ENCODE measurements at places on chromosomes 11 and 22. TPM values are rescaled to one million over a fixed set of nuclear protein-coding genes. Genes with fewer than 3 reads are reported as not detected.

GRCh38 chr11:2127482-2128129, 11.6 kb downstream of the IGF2 start:
- peaks cover 1% of the 10 kb centered on the region for H3K4me1 ChIP-seq
- no peak for DNase-seq
- H3K4me3 ChIP-seq = no peak overlapping the region
- H3K27ac ChIP-seq = no peak overlapping the region
- H3K36me3 ChIP-seq = peaks cover 5% of the 10 kb centered on the region

DNA sequence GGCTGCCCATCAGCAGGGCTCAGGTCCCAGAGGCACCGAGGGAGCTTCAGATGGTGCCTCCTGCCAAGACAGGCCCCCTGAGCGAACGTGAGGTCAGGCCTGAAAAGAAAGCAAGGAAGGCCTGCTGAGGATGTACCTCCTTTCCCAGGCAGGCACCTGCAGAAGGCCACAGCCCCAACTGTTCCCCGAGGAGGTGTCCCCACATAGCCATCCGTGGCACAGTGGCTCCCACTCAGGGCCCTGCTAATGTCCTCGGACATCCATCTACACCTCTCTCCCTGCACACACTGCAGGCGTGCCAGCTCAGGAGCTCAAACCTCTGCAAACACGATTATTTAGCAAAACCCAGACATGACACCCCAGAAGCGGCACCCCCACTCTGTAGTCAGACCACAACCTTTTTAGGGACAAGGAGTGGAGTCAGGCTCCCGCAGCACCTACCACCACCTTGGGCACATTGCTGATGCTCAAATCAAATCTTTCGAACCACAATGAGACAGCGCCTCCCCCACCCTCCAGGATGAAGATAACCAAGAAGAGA, 36.9 kb downstream of the SHANK2 start:
- H3K27ac ChIP-seq = no peak overlapping the region
- no peaks in the 10 kb centered on the region for H3K4me1 ChIP-seq
- peaks cover 4% of the 10 kb centered on the region for H3K36me3 ChIP-seq
- DNase-seq = no peak

GRCh38 chr11:8732748-8733241, 50.2 kb downstream of the RPL27A start:
- H3K4me1 ChIP-seq = peaks cover 31% of the 10 kb centered on the region
- peaks cover 1% of the 10 kb centered on the region for H3K36me3 ChIP-seq
- H3K27ac ChIP-seq = peak overlapping the region; percentile 58
- no peak overlapping the region for H3K4me3 ChIP-seq
- no peaks in the 10 kb centered on the region for H3K27me3 ChIP-seq

GRCh38 chr11:133828871-133829270, 16.4 kb downstream of the SPATA19 start:
- no peaks in the 10 kb centered on the region for H3K4me1 ChIP-seq
- H3K27ac ChIP-seq = no peak overlapping the region
- H3K27me3 ChIP-seq = no peaks in the 10 kb centered on the region
- no peak for DNase-seq
- no peaks in the 10 kb centered on the region for H3K36me3 ChIP-seq

The KRTAP5-11 gene
- total RNA-seq = not detected

DNA sequence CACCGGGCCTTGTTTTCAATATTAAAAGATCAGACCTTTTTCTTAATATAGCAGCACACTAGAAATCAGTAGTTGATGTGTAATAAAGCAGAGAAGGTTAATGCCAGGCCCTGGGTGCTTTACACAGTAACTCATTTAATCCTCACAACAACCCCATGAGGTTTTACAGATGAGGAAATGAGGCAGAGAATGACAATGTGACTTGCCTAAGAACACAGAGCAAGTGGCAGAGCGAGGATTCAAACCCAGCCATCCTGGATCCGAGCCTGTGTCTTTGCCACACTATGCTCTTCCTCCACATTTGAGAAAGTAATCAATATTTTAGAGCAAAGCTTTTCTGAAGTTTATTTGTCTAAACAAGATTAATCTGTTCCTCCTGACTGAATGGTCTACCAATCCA, 7.2 kb downstream of the JAML start:
- no peaks in the 10 kb centered on the region for H3K27me3 ChIP-seq
- H3K27ac ChIP-seq = peak overlapping the region; percentile 67
- H3K36me3 ChIP-seq = no peaks in the 10 kb centered on the region
- no peak overlapping the region for H3K4me3 ChIP-seq
- peaks cover 53% of the 10 kb centered on the region for H3K4me1 ChIP-seq

The HTR3A gene
- total RNA-seq = not detected

DNA sequence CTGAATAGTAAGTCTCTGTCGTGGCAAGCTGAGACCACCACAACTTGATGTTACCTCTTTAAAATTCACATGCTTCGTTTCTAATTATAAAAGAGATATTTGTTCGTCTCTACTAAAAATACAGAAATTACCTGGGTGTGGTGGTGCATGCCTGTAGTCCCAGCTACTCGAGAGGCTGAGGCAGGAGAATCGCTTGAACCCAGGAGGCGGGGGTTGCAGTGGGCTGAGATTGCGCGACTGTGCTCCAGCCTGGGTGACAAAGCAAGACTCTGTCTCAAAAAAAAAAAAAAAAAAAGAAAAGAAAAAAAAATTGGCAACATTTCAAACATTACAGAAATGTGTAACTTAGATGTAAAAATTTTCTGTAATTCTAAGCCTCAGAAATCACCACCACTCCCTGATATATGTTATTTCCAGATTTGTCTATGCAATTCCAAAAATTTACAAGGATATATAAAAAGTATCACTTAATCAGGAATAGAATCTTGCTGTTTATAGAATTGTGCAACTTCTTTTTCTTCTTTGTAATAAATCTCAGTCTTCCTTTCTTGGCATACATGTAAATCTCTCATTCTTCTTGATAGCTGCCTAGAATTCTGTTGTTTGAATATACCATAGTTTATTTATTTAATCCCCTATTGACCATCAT, 37.3 kb downstream of the C11orf96 start:
- no peaks in the 10 kb centered on the region for H3K27me3 ChIP-seq
- DNase-seq = no peak
- H3K27ac ChIP-seq = no peak overlapping the region
- H3K4me3 ChIP-seq = no peak overlapping the region

- H3K27ac ChIP-seq = no peak overlapping the region
- no peak overlapping the region for H3K4me3 ChIP-seq
- 0 out of 2 replicates have a peak, but pooled peaks cover 12% of the 10 kb centered on the region for H3K4me1 ChIP-seq
These were observed 113.8 kb upstream of the NARS2 start for GRCh38 chr11:78688460-78688859.

DNA sequence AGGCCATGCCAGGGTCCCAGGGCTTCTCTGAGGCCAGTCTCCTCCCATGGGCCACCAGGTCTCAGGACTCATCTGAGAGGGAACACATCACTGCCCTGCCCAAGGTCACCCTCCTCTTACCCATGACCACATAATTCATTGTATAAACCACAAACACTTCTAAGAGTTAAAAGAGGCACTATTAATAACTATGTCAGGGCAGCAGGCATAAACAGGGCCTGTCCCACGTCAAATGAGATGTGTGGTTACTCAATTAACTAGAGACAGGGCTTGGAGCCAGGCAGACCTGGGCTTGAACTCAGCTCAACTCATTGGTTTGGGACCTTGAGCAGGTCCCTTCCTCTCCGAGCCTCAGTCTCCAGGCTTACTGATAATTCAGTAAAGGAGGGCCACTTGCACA, 33.1 kb downstream of the ARAP1 start:
- H3K4me1 ChIP-seq = peaks cover 4% of the 10 kb centered on the region
- no peak overlapping the region for H3K27ac ChIP-seq
- H3K4me3 ChIP-seq = no peak overlapping the region
- H3K27me3 ChIP-seq = no peaks in the 10 kb centered on the region
- no peak for DNase-seq

GRCh38 chr11:119317592-119318239, 786 bp upstream of the MCAM start:
- H3K36me3 ChIP-seq = no peaks in the 10 kb centered on the region
- no peak for DNase-seq
- H3K27me3 ChIP-seq = peaks cover 7% of the 10 kb centered on the region
- H3K4me3 ChIP-seq = no peak overlapping the region
- H3K27ac ChIP-seq = no peak overlapping the region

The TMEM135 gene
- 88.6 TPM for total RNA-seq

The GSTT4 gene
- total RNA-seq = not detected

The DENND5A gene
- 54.3 TPM for total RNA-seq

DNA sequence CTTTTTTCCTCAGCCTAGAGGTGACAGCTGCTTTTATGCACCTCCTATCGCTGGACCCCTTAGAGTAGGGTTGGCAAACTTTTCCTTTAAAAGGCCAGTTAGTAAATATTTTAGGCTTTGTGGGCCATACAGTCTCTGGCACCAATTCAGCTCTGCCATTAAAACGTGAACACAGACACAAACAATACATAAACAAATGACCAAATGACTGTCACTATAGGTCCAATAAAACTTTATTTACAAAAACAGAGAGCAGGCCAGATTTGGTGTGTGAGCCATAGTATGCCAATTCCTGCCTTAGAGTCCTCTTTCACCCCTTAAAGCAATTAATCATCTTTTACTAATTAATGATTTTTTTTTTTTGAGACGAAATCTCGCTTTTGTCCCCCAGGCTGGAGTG, 61.1 kb upstream of the RPS13 start:
- DNase-seq = no peak
- peaks cover 2% of the 10 kb centered on the region for H3K36me3 ChIP-seq
- H3K27me3 ChIP-seq = no peaks in the 10 kb centered on the region

The PNPLA3 gene
- total RNA-seq = 5.0 TPM

DNA sequence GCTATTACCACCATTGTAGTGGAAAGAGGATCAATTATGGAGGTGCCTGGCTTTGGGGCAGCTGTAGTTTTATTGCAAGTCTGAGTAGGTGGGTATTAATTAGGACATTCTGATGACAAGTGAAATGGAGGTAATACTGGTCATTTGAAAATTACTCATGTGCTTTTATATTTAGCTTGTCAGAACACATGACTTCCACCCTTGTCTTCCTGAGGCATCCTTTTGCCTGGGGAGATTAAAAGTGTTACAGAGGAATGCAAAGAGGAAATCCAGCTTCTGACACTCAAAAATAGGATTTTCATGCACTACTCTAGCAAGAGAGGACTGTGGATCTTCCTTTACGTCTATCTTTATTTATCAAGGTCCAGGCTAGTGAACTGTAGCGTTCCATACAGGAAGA, 44.7 kb upstream of the CAPRIN1 start:
- 0 out of 2 replicates have a peak, but pooled peaks cover 6% of the 10 kb centered on the region for H3K4me1 ChIP-seq
- no peak for DNase-seq
- H3K36me3 ChIP-seq = no peaks in the 10 kb centered on the region

The SDHD gene
- 157 TPM for total RNA-seq

- no peaks in the 10 kb centered on the region for H3K36me3 ChIP-seq
- no peak overlapping the region for H3K27ac ChIP-seq
- no peaks in the 10 kb centered on the region for H3K4me1 ChIP-seq
- no peaks in the 10 kb centered on the region for H3K27me3 ChIP-seq
- no peak overlapping the region for H3K4me3 ChIP-seq
- DNase-seq = no peak
These were observed 268.4 kb downstream of the NELL1 start for GRCh38 chr11:20937826-20938225.

The MS4A15 gene
- not detected for total RNA-seq

- no peaks in the 10 kb centered on the region for H3K4me1 ChIP-seq
- DNase-seq = no peak
- H3K27ac ChIP-seq = no peak overlapping the region
- no peaks in the 10 kb centered on the region for H3K27me3 ChIP-seq
- H3K36me3 ChIP-seq = no peaks in the 10 kb centered on the region
These were observed 5.4 kb upstream of the IGLL5 start for GRCh38 chr22:22882033-22882717.

GRCh38 chr22:24516301-24516737, 21.2 kb downstream of the UPB1 start:
- H3K27ac ChIP-seq = peak overlapping the region; percentile 63
- no peaks in the 10 kb centered on the region for H3K27me3 ChIP-seq
- H3K36me3 ChIP-seq = no peaks in the 10 kb centered on the region
- no peak for DNase-seq
- no peak overlapping the region for H3K4me3 ChIP-seq
- H3K4me1 ChIP-seq = peaks cover 77% of the 10 kb centered on the region

DNA sequence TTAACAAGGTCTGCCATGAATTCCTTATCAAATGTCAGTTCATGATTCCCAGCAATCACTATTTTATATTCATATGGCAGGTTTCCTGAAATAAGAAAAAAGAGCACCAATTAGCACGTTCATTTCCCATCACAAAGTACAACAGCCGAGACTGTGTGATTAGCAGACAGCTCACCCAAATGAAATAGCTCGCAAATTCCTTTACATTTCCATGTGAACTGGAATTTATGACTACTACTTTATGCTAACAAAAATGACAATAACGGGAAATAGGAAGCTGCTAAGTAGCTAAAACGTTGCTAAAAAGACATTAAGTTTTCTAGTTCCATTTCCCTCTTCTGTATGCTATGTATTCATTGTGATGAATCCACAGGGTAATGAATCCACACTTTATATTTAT, 90.7 kb downstream of the MPPED2 start:
- no peaks in the 10 kb centered on the region for H3K4me1 ChIP-seq
- H3K4me3 ChIP-seq = no peak overlapping the region
- H3K36me3 ChIP-seq = no peaks in the 10 kb centered on the region
- no peak for DNase-seq
- no peaks in the 10 kb centered on the region for H3K27me3 ChIP-seq

DNA sequence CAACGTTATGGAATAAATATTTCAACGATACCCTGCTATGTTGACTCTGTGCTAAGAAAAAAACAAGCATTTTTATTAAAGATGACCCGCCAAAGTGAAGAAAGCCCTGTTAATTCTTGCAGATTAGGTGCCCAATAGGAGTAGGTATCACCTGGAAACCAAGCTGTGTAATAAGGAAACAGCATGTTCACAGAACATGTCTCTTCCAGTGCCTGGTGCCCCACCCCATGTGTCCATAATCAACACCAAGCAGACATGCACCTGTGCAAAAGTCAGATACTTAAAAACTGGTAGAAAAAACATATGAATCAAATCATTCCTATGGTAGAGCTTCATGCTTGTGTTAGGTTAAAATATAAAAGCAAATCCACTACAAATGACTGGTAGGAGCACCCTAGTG, 327.1 kb downstream of the SHANK2 start:
- H3K27ac ChIP-seq = no peak overlapping the region
- no peaks in the 10 kb centered on the region for H3K4me1 ChIP-seq
- no peak overlapping the region for H3K4me3 ChIP-seq
- no peak for DNase-seq
- H3K27me3 ChIP-seq = no peaks in the 10 kb centered on the region

The CNGA4 gene
- 0.56 TPM for total RNA-seq

The CRYBB3 gene
- not detected for total RNA-seq

DNA sequence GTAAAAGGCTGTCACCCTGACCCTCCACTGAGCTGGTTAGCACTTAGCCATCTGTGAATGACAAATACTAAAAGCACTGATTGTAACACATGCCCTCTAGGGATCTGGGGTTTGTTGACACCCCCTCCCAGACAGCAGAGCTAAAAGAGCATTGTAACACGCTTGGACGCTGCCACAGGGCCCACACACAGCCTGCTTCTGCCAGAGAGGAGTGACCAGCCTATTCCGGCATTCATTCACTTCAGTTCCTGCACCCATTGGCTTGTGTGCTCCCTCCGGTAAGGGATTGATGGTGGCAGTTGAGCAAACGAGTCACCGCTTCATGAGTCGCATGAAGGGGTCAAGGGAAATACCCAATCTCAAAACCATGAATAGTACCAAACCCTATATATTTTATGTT, 15.8 kb downstream of the OR10D3 start:
- no peak overlapping the region for H3K27ac ChIP-seq
- no peaks in the 10 kb centered on the region for H3K36me3 ChIP-seq
- no peaks in the 10 kb centered on the region for H3K27me3 ChIP-seq
- no peak overlapping the region for H3K4me3 ChIP-seq
- no peaks in the 10 kb centered on the region for H3K4me1 ChIP-seq

GRCh38 chr11:79304599-79305212, 136.1 kb downstream of the TENM4 start:
- no peaks in the 10 kb centered on the region for H3K36me3 ChIP-seq
- 0 out of 2 replicates have a peak, but pooled peaks cover 1% of the 10 kb centered on the region for H3K27me3 ChIP-seq
- no peak for DNase-seq
- no peak overlapping the region for H3K4me3 ChIP-seq
- H3K4me1 ChIP-seq = no peaks in the 10 kb centered on the region

Measured in Caco-2 (cell line).